ENCODE measurements at places on chromosomes 2 and 18. TPM values are rescaled to one million over a fixed set of nuclear protein-coding genes. Genes with fewer than 3 reads are reported as not detected.

Gene DIPK1C
- total RNA-seq = not detected

Gene RFX8
- not detected for total RNA-seq

Gene DLX1
- 2.7 TPM for total RNA-seq

Gene CCL20
- 6.9 TPM for total RNA-seq

Gene ABCB11
- 0.01 TPM for total RNA-seq

Gene ALLC
- total RNA-seq = not detected

Gene FABP1
- total RNA-seq = not detected

Gene FBLN7
- total RNA-seq = 0.53 TPM

Gene TPO
- total RNA-seq = 0.15 TPM

Gene DSG1
- not detected for total RNA-seq

Gene PARD3B
- 0.93 TPM for total RNA-seq

Gene ABHD1
- 1.6 TPM for total RNA-seq

Gene SLC11A1
- 0.21 TPM for total RNA-seq

Gene SOWAHC
- 9.6 TPM for total RNA-seq

Gene CPO
- 0.05 TPM for total RNA-seq

Gene IL36A
- not detected for total RNA-seq

Gene SP140
- total RNA-seq = not detected

Gene ARL6IP6
- total RNA-seq = 20.6 TPM

Gene POLE4
- 167 TPM for total RNA-seq

Data from A549 treated with AZD2906 at 1 μM for 4 hours (cell line).